Hippocampal formation (tissue), 2 donors: ENCODE measurements at places on chromosomes 12 and 14.

- no peak for DNase-seq
Measured at GRCh38 chr12:116263844-116264243, 13.6 kb downstream of the MED13L start.

- no peak for DNase-seq
Measured at GRCh38 chr14:95828649-95829265, 47.9 kb upstream of the TUNAR start.

GRCh38 chr14:81465507-81466228 is 65.5 kb upstream of the STON2 start:
- DNase-seq = no peak

GRCh38 chr14:104968541-104969401 is 9.4 kb downstream of the AHNAK2 start:
- no peak for DNase-seq

DNA sequence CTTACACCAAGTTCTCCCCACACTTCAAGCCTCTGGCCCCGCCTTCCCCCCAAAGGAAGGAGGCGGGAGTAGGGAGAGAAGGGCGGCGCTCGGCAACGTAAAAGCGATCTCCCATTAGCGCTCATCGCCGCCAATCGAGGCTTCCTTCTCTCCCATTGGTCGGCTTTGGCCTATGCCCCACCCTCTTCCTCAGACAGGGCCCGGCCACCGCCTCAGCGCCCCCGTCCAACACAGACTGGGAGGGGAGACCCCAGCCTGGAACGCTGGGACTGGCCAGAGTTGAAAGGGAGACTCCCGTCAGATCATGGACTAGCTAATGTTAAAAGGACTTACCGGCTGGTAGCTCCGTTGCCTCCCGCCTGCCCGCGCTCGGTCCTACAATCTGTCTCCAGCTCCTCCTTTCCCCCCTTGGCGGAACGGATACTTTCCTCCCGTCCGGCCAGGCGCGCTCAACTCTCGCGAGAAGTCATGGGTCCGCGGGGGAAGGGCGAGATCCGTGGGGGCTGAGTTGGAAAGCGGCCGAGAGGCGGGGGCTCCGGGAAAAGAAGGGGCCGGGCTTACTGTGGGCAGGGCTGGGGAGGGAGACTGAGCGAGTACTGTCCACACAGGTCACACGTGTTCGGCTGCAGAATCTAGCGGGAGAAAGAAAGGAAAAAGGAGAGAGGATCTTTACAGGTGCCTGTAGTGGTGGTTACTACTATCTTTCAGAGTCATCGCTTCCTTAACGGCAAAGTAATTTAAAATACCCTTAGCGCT is at the start of gene ATF7:
ATF7 (minus strand) TSS at position 437 of the 756 bp plus-strand sequence. CDS start 25,382 bp downstream, outside the sequence.
- DNase-seq = peak; percentile 99

- DNase-seq = no peak
Measured at GRCh38 chr14:63308723-63309317, 9.9 kb downstream of the GPHB5 start.

- no peak for DNase-seq
Measured at GRCh38 chr12:38160318-38161122, 156.1 kb upstream of the ALG10B start.

- no peak for DNase-seq
Measured at GRCh38 chr14:72665259-72665658, 228.6 kb downstream of the DPF3 start.

DNA sequence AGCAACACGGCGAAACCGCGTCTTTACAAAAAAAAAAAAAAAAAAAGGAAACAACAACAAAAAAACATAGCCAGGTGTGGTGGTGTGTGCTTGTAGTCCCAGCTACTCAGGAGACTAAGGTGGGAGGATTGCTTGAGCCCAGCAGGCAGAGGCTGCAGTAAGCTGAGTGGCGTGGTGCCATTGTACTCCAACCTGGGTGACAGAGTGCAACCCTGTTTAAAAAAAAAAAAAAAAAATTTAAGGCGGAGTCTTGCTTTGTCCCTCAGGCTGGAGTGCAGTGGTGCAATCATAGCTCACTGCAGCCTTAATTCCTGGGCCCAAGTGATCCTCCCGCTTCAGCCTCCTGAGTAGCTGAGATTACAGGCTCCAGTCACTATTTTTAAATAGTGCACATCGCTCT is 18.2 kb upstream of the FIGNL2 start:
- DNase-seq = no peak

GRCh38 chr12:101287357-101287756 is 7.5 kb downstream of the UTP20 start:
- no peak for DNase-seq

- no peak for DNase-seq
Measured at GRCh38 chr12:58435647-58436046, 484.7 kb downstream of the LRIG3 start.

DNA sequence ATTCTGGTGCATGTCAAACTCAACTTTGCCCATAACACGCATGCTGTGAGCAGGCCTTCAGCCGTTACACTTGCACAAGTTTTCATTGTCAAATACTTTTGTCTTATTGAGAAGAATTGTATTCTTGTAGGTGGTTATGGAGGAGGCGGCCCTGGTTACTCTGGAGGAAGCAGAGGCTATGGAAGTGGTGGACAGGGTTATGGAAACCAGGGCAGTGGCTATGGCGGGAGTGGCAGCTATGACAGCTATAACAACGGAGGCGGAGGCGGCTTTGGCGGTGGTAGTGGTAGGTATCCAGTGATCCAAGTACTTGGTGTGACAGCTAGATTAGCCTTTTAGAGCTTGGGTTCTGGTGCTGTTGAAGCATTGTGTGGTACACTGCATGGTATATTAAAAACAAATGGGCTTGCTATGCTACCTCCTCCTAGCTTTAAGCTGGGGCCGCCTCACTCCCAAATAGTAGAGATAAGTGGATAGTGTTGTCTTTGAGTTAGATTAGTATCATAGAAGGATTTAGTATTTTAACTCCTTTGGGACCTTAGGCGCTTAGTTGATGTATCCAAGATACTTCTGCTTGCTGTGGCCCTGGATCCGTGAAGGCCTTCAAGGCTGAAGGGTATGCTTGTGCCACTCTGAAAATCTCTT is 2.5 kb downstream of the HNRNPA1 start:
- DNase-seq = no peak

DNA sequence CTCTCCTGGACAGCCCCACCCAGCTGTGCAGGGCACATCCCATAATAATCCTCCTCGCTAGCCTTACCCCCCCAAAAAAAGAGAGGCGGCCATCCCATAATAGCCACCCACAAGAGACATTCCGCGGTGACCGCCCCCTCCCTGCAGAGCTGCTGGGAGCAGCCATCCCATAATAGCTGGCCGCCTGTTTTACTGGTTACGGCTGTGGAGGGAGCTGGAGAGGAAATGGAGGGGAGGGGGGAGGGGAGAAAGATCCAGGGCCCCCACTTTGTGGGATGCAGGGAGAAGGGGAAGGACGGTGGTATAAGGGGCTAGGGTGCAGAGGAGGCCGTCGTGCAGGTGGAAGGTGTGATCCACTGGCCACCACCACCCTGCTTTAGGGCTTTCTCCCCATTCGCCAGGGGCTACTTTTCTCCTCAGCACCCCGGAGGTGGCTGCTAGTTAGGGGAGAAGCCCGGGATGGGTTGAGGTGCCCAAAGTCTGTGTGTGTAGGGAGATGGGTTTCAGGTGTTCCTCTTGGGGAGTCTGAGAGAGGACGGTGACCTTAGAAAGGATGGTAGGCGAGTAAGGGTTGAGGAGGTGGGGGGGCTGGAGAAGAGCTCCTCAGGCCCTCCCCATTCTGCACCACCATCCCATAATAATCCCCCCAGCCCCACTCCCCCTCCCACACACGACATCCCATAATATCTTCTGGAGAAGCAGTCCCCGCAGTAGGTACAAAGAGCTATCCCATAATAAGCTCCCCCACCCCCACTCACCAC is 6.0 kb upstream of the CHD4 start:
- DNase-seq = peak; percentile 78

GRCh38 chr12:53159195-53159839 is 21.2 kb upstream of the ZNF740 start:
- peak; percentile 40 for DNase-seq

GRCh38 chr14:99936738-99937474 is 128.3 kb upstream of the EVL start:
- no peak for DNase-seq

DNA sequence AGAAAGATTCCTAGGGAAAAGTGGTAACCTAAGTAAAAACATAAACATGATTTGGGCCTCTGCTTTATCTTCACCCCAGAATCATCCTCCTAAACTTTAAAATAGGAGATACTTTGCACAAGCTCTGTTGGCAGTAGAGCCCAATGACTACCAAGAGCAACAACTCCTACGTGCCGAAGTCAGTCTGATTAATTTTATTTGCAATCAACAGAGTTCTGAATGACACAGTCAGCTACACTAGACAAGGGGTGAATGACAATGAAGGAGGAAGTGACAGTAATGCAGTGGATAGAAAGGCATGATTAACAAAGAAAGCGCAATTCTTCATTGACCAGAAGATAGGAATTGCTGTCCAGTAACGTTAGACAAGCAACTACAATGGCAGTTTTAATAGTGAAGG is 957.9 kb upstream of the USP15 start:
- no peak for DNase-seq

GRCh38 chr14:60396718-60397343 is 89.0 kb downstream of the C14orf39 start:
- DNase-seq = no peak

- no peak for DNase-seq
Measured at GRCh38 chr14:49931523-49931922, 38.6 kb downstream of the ARF6 start.

DNA sequence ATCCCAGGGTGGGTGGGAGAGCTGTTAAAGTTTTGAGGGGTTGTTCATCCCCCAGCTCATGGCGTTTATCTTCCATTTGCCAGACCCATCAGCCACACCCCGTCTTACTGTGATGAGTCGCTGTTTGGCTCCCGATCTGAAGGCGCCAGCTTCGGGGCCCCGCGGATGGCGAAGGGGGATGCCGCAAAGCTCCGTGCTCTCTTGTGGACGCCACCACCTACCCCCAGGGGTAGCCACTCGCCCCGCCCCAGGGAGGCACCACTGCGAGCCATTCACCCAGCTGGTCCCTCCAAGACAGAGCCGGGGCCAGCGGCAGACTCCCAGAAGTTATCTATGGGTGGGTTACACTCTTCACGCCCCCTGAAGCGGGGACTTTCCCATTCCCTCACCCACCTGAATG is 5.7 kb downstream of the RITA1 start:
- no peak for DNase-seq

GRCh38 chr12:59710964-59711363 is 115.1 kb downstream of the SLC16A7 start:
- DNase-seq = no peak

DNA sequence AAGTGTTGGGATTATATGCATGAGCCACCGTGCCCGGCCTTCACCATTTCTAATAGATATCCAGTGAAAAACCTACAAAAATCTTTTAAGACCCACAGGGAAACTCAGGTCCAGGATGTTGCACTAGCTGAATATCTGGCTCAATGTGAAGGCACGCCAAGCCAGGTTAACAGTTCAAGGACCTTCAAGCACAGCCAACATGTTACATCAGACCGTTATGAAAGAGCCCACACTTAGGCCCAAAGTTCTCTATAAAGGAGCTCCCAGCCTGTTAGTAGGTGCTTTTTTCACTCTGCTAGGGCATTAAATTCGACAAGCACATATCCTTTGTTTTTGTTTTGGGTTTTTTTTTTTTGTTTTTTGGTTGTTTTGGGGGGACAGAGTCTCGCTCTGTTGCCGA is 69.0 kb downstream of the OTX2 start:
- DNase-seq = no peak

DNA sequence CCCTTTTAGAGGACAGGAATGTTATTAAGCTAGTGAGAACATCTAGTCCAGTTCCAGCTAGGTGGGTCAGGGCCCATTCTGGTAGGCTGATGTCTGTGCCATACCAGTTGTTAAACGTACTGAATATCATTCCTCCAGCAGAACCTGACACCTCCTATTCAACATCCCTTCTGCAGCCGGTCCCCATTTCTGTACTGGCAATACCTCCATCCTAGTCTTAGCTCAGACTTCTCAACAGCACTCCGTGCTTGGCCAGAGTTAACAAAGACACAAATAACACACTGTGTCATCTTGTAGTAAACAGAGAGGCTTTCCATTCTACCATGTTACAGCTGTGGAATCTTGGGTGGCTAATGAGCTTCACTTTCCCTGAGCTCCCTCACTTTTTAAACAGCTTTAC is 94.3 kb upstream of the PDE3A start:
- no peak for DNase-seq

DNA sequence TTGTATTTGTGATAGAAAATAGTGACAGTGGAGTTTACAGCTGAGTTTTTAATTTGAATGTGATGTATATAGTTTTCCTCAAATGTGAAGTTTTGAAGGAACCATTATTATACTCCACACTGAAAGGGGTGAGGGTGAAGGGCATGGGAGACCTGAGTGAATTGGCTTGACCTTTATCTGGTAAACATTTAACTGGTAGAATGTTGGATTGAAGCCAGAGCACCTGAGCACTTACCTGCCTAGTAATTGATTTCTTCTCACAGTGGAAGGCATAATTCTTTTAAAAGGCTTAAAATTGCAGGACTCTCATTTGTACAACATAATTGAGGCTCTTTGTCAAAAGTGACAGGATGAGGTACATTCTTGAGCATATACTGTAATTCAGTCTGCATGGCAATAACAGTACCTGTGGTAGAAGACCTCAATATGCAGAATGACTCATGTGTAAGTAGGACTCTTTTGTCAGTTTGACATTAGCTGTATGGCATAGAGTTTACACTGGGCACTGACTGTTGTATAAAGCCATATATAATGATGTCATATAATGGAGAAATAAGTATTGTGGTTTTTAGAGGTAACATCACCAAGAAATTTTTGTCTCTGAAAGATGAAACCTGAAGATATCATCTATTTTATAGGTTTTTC is 309.6 kb downstream of the TMTC2 start:
- DNase-seq = no peak

- peak; percentile 9 for DNase-seq
Measured at GRCh38 chr12:93612776-93613175, 40.3 kb downstream of the SOCS2 start.

- no peak for DNase-seq
Measured at GRCh38 chr14:65007202-65007601, 20.5 kb downstream of the FNTB start.

- DNase-seq = no peak
Measured at GRCh38 chr14:50530794-50531365, 1.5 kb downstream of the MAP4K5 start.

GRCh38 chr14:71290960-71291466 is 383.8 kb downstream of the PCNX1 start:
- peak; percentile 48 for DNase-seq

GRCh38 chr14:46573498-46573897 is 78.1 kb downstream of the RPL10L start:
- DNase-seq = no peak

- no peak for DNase-seq
Measured at GRCh38 chr12:39329018-39329417, 113.9 kb downstream of the KIF21A start.

DNA sequence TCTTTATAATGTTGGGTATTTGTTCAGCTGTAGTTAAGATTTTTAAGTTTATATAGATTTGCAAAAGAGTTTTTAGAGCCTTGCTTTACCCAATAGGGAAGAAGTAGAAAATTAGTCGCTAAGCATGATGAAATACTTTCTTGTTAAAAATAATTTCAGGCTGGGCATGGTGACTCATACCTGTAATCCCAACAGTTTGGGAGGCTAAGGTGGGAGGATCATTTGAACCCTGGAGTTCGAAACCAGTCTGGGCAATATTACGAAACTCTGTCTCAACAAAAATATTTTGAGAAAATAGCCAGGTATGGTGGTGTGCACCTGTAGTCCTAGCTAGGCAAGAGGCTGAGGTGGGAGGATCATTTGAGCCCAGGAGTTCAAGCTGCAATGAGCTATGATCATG is 18.7 kb upstream of the SCFD1 start:
- DNase-seq = no peak
